ENCODE measurements at places on chromosomes 3 and 15.

DNA sequence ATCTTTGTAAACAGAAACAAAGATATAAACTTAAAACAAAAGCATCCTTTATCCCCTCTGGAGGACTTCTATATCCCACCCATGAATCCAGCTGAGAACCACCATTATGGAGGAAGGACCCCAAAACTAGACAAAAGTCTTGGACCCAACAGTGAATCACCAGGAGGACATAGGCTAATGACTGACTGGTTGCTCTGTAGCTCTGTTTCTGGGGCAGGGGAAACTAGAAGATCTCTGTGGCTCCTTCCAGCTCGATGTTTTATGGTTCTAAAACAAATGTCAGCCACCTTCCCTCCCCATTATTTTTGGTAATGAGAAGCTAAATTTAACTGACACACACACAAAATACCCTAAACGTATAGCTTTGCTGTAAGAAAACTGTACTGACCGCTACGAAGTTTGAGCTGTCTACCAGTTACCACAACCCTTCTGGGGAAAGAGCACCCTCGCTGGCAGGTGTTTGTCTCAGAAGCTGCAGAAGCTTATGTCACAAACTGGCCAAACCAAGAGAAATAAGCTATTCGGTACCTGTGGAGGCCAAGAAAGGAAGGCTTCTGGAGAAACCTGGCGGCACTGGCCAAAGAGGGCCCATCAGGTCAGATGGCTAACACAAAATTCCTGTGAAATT, 36.4 kb downstream of the MB21D2 start:
- DNase-seq: no peak

GRCh38 chr15:62912808-62913207, 129.7 kb upstream of the TPM1 start:
- no peak for DNase-seq

GRCh38 chr3:124861041-124861440, 26.1 kb downstream of the ITGB5 start:
- DNase-seq: no peak

- no peak for DNase-seq
Measured at GRCh38 chr3:97235179-97235578, 420.8 kb downstream of the EPHA6 start.

DNA sequence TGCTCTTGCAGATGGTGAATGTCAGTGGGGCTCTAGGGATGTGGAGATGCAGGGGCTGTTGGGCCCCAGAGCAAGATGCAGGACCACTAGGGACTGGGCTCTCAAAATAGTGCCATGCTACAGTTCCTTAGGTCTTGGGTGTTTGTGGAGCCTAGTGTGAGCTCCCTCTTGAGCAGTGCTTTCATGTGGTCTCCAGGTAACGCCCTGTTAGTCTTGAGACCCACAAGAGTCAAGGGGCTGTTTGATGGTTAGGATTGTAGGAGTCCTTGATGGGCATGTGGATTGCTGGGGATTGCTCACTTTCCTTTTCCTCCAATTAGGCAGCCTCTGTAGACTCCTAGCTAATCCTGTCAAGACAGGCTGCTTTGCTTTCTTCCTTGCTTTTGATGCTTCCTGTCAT, 56.0 kb downstream of the CCDC66 start:
- DNase-seq: no peak

Data from right hindlimb (tissue), 1 donor.